ENCODE measurements at places on chromosomes 1 and 21.

DNA sequence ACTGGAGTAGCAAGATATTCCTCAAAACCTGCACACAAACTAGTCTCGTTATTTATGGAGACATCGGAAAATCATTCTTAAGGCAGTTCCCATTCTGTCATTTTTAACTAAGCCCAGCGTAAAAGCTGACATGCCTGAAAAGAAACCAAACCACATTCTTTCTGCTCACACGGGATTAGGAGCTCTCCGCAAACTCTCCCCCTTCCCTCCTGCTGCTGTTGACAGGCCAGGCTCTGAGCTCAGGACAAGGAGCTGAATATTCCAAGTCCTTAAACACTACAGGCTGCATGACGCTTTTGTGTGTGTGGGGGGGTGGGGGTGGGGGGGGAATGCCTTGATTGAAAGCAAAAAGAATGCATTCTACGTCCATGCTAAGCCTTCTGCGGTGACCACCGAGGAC, 5.2 kb downstream of the OLIG1 start:
- DNase-seq = no peak

DNA sequence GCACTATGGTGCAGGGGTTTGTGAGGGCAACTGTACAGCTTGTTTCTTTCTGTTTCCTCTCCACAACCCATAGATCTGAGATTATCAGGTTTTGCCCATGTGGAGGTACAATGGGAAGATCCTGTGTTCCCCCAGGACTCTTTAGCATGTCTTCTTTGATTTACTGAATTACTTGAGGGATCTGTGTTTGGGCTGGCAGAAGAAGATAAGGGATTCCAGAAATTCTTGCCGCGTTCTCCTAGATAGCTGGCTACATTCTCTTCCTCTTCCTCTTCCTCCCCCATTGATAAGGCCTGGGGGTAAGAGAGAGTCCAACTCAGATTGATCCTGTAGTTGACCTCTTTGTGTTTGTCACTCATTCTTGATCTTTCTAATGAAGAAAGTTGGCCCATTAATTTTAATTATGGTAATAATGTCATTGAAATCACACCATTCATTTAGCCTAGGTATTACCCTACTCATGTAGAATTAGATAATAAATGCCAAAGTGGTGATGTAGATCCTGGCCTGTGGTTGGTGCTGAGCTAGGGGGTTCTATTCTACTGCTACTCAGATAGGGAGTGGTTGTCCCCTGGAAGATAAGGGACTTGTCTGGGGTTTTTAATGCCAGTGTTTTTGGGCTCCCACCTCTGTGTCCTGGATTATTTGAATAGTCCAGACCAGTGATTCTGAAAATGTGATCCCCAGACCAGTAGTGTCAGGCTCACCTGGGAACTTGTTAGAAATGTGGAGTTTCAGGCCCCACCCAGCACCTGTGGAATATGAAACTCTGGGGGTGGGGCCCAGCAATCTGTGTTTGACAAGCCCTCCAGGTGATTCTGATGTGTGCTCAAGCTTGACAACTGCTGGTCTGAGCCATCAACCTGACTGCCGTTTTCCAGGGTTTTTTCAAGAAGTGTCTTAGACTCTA, 122.2 kb downstream of the NOS1AP start:
- no peak for DNase-seq

DNA sequence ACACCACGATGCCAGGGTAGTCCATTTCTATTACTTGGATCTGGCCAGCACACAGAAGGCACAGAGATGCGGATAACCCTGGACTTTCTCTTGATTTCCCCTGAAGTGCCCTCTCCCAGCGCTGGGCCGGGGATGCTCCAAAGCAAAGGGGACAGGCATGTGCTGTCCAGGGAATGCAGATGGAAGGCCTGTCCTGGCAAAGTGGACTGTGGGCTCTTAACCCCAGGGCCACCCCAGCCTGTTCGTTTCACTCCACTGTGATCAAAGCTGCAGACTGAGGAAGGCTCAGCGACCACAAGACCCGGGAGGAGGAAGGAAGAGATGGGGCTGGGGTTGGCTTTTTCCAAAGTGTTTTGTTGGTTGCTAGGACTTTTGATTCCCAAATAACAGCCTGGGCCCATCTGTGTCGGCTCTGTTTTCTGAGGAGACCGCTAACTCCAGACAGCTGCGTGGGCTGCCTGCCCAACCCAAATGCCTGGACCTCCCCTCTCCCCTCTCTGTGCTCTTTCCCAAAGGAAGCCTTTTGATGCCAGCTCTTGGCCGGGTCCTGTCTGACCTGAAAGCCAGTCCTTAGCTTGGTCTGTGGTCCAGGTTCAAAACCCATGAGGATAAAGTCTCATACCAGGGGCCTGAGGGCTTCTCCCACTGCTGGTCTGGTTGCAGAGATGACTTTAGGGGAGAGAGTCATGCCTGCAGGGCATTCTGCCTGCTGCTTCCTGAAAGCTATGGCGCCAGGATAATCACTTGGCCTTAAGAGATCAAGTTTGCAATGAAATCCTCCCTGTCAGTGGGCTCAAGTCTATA, 119.6 kb upstream of the CD34 start:
- DNase-seq = peak; percentile 61

GRCh38 chr1:162196387-162196786, 126.9 kb downstream of the NOS1AP start:
- no peak for DNase-seq

- peak; percentile 28 for DNase-seq
These were observed 20.4 kb downstream of the C21orf91 start for GRCh38 chr21:17798796-17799195.

DNA sequence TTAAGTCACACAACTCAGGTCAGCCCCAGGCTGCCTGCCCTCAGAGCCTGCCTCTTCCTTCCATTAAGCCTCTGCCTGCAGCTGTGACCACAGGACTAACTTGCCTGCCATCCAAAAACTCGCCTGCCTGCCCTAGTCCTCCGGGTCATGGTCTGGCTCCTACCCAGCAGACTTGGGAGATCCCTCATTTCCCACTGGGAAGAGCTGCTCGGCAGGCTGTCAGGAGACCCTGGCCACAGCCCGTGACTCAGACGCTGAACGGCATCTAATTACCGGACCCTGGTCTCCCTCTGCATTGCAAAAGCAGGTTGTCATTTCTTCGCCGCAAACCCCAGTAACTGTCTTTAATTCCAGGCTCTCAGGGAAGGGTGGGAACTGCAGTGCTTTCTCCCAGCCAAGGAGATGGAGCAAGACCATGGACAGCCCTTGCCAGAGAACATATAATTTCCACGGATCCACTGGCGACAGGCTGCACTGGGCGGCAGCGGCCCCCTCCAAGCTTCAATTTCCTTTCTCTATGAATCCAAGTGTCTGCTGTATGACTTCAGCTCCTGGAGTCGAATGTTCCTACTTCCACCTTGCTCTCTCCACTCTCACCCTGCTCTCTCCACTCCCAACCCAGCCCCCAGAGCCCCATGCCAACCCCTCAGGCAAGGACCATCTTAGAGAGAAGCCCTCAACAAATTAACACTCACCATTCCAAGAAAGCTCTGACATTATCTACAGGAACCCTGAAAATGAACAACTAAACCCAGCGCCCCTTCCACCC, 20.4 kb downstream of the OLFML2B start:
- peak; percentile 99 for DNase-seq

- DNase-seq = no peak
These were observed 16.7 kb downstream of the SHISA4 start for GRCh38 chr1:201905234-201905890.

GRCh38 chr1:56538532-56538931, 40.8 kb downstream of the PLPP3 start:
- no peak for DNase-seq

GRCh38 chr1:83999316-83999819, 436 bp upstream of the TTLL7 start:
- peak; percentile 65 for DNase-seq

- DNase-seq = no peak
These were observed 23.5 kb upstream of the WNT4 start for GRCh38 chr1:22166439-22166838.

DNA sequence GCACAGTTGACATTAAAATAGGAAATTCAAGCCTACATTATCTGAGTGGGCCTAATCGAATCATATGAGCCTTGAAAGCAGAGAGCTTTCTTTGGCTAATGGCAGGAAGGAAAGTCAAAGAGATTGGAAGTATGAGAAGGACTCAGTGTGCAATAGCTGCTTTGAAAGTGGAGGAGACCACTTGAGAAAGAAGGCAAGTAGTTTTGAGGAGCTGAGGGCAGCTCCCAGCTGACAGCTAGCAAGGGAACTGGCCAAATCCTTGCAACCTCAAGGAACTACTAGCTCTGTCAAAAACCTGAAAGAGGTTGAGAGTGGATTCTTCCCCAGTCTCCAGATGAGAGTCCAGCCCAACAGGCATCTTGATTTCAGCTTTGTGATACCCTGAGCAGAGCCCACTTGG, 149.0 kb upstream of the CACYBP start:
- DNase-seq = no peak

DNA sequence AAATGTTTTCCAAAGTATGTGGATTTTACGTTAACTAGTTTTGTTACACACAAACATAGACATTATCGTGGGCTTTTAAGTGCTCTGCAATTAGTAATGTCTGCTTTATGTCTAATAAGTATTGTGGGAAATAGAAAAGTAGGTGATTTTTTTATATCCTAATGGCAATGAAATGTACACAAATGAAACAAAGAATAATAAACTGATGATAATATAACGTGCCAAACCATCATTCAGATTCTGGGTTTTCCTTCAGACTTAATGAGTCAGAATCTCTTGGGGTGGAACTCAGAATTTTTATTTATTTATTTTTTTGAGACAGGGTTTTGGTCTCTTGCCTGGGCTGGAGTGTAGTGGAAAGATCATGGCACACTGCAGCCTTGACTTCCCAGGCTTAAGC, 2.0 kb downstream of the TMEM183A start:
- DNase-seq = no peak

GRCh38 chr1:77539519-77540142, 142.8 kb downstream of the ZZZ3 start:
- peak; percentile 85 for DNase-seq

DNA sequence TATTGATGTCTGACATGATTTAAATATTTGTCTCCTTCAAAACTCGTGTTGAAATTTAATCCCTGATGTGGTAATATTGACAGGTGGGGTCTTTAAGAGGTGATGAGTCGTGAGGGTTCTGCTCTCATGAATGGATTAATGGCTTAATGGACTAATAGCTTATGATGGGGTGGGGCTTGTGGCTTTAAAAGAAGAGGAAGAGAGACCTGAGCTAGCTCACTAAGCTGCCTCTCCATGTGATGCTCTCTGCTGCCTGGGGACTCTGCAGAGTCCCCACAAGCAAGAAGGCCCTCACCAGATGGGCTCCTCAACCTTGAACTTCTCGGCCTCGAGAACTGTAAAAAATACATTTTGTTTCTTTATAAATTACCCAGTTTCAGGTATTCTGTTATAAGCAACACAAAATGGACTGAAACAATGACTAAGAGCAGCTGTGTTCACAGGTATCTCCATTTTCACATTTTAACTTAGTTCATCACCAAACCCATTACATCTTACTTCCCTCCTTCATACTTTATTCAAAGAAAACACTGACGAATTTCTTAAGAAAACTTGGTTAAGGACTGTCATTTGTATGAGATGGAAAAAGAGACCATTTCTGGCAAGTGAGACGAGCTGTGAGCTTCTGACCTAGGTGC, 12.1 kb upstream of the AIM2 start:
- no peak for DNase-seq

GRCh38 chr1:178870944-178871343, at the start of gene ANGPTL1:
TSS of gene ANGPTL1 (minus strand) at chr1:178871077. CDS start at chr1:178865776, 5,301 bp downstream.
- DNase-seq = peak; percentile 58

DNA sequence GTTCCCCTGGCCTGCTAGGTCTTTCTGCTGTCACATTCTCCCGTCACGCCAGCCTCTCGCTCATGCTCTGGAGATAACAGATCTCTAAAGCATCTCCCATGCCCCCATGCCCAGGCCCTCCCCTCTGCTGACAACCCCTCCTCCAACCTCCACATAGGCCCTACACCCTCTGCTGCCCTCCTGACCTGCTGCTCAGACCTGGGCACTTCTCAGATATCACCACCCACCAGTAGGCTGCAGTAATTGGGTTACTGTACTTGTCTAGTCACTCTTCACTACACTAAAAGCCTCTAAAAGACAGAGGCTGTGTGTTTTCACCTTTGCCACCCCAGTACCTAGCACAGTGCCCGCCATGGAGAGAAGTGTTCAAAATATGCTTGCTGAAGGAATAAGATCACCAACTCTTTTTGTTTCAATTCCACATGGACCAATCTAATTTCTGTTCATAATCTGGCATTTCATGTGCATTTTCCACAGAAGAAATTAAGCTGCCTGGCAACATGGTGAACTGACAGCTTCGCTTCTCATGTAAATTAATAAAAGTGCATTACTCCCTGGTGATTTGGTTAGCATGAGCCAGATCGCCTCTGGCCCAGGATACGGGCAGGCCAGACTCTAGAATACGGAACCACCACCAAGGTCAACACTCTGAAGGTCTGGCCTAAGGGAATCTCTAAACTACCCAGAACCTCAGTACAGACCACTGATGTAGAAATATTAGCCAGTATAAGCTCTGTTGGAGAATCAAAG, 20.7 kb downstream of the LBR start:
- DNase-seq = no peak

DNA sequence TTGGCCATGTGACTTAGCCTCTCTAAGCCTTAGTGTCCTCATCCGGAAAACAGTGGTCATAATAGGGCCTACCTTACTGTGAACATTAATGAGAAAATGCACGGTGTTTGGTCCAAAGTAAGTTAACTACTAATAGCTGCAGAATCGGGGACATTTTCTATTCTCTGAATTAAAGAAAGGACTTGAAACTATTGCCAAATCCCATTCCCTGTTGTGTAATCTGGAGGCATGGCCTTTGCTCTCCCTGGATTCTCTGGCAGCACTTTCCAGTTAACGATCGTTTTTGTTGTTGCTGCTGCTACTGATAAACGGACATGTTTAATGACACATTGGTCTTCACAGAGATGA, 30.5 kb downstream of the FMO4 start:
- no peak for DNase-seq

DNA sequence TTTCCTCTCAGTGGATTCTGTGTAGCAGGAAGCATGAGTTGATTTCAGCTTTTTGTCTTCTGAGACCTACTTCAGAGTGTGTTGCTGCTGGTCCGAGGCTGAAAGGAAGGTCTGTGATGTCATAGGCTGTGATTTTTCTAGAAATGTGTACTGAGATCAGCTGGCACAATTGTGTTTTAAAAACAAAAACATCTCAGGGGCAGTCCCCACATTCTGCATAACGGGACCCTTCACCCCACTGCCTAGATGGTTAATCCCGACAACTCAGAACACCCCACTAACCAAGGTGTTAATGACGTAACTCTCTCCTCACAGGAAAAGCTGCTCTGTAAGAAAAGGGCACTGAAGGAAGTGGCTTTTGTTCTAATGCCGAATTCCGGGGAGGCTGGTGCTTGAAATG, 59.8 kb upstream of the PPP2R5A start:
- no peak for DNase-seq

GRCh38 chr1:151364996-151365395, 7.5 kb downstream of the SELENBP1 start:
- DNase-seq = no peak

DNA sequence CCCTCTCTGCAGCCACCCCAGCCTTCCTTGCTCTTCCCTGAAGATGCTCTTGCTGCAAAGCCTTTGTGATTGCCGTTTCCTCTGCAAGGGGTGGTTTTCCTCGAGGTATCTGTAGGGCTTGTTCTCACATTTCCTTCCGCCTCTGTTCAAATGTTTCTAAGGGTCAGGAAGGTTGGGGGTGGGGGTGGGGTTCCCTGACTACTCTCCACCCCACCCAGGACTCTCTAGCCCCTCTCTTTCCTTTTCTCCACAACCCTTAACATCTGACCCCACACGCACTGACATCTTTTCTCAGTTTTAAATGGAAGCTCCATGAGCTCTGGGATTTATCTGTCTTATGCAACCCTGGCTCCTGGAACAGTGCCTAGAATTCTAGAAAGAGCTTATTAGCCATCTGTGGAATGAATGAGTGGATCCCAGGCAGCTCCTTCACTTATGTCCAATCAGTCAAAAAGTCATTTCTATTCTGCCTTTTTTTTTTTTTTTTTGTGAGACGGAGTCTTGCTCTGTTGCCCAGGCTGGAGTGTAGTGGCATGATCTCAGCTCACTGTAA, 27.3 kb upstream of the ZNF362 start:
- peak; percentile 81 for DNase-seq
